ENCODE measurements at places on chromosomes 12 and 14. TPM values are rescaled to one million over a fixed set of nuclear protein-coding genes. Genes with fewer than 3 reads are reported as not detected.
A peak's percentile ranks its signal among the peaks of the same experiment; 100 is the strongest.

GRCh38 chr12:76030341-76031080 lies 1.1 kb downstream of the PHLDA1 start:
- DNase-seq, result peak; percentile 40

DNA sequence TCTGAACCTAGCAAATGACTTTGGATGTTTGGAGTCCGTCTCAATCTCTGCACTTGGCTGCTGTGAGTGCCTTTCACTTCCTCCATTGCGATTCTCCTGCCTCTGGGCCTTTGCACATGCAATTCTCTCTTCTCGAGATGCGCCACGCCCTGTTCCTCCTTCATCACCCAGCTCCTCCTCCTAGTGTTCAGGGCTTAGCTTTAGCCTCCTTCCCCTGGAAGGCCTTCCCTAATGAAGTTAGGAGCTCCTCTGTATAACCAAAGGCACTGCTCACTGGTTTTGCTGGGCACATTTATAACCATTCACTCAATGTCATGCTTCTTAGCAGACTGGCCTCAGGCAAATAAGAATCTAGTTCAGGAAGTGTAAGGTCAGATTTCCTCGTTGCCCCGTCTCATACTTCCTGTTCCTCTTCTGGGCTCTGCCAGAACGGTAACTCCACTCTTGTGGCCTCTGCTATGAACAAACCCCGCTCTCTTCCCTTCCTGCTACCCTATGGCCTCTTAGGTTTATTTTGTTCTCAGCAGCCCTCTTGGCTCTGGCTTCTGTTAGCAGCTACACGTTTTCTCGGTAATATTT lies 171.4 kb downstream of the CRADD start:
- DNase-seq, result no peak

The ABCD2 gene
- polyA plus RNA-seq, result 0.66 TPM

The CIROP gene
- polyA plus RNA-seq, result not detected

The FERMT2 gene
- polyA plus RNA-seq, result 80.5 TPM

The CLEC1A gene
- polyA plus RNA-seq, result 2.3 TPM

All from hindlimb muscle (tissue), 1 donor.